ENCODE measurements at places on chromosomes 11 and 22. TPM values are rescaled to one million over a fixed set of nuclear protein-coding genes. Genes with fewer than 3 reads are reported as not detected.

Gene ZBTB16
- 53.7 TPM for total RNA-seq

Gene TBX1
- total RNA-seq: 0.50 TPM

Gene TTC12
- 12.2 TPM for total RNA-seq

Gene MYBPC3
- total RNA-seq: not detected

Gene MRGPRX3
- not detected for total RNA-seq

Gene CCDC116
- total RNA-seq: not detected

Data from renal cortical epithelial cell (primary cell).